ENCODE measurements at places on chromosomes 13 and 19. TPM values are rescaled to one million over a fixed set of nuclear protein-coding genes. Genes with fewer than 3 reads are reported as not detected.

Gene SERTM1
- 0.58 TPM for polyA plus RNA-seq

Gene ZSCAN4
- not detected for polyA plus RNA-seq

DNA sequence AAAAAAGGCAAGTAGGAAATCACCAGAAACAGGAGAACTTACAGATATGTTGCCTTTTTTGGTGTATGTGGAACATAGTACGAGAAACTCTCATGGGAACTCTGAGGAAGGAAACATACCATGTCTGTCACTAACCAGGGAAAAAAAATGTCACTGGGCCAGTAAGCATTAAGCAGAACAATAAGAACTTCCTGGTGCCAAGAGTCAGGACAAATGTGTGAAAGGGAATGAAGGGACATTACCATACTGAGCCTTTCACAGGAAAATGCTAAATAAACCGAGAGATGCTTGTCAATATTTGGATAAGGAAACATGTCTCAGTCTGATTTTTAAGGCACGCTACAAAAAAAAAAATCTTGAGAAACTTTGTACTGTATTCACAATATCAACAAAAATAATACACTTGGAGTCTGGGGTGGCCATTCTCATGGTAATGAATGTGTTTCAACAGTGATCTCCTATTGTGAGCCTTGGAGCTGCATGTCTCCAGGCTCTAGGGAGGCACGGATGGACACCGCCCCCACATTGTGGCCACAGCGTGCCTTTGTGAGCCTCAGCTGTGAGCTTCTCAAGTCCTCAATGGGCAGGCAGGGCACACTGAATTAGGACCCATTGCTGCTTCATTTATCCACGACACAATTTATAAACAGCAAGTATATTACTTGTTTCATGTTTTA is 113.0 kb upstream of the ARGLU1 start:
- no peak for DNase-seq

DNA sequence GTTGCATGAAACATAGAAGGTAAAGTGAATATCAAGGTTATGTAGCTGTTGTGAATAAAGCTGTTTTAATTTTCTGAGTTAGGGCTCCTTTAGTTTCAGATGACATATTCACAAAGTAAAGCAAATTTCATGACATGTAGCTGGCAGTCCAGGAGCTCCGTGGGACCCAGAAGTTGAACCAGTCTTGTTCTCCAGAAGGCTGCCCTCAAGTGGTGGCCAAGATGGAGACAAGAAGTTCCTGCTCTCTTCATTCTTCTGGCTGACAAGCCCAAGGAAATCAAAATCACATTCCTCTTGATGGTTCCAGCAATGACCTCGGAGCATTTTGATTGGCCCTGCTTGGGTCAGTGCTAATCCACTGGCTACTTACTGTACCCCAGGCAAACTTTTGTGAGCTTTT is 128.7 kb downstream of the LIG4 start:
- DNase-seq: no peak

GRCh38 chr19:41263042-41263849 is 926 bp upstream of the HNRNPUL1 start:
- DNase-seq: peak; percentile 49

- DNase-seq: no peak
Observed at GRCh38 chr19:29263305-29264135, 50.6 kb upstream of the UQCRFS1 start.

All from right renal cortex interstitium (tissue), 3 donors.